ENCODE measurements at places on chromosomes 2 and 18.

- no peak for DNase-seq
Observed at GRCh38 chr2:113174376-113174750, 592 bp downstream of the PSD4 start.

- no peak for DNase-seq
Observed at GRCh38 chr2:1940679-1941078, 196.4 kb upstream of the PXDN start.

DNA sequence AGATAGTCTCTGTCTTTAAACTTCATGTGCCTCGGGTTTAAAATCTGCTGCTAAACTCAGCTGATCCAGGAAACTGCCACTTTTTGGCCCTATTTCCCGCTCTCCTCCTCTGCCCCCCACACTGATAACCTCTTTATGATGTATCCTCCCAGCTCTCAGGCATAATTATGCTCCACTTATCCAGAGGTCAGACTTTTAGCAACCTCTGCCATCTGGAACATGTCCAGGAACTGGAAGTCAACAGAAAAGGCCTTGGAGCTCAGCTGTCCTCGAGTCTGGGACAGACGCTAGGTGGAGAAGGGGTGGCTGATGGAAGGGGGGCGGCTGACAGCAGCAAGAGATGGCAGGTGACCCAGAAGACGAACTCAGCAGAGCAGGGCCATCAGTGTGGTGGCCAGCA, 41.2 kb downstream of the ASAP2 start:
- DNase-seq = no peak

- peak; percentile 84 for DNase-seq
Observed at GRCh38 chr2:218406949-218407618, 7.4 kb downstream of the CTDSP1 start.

DNA sequence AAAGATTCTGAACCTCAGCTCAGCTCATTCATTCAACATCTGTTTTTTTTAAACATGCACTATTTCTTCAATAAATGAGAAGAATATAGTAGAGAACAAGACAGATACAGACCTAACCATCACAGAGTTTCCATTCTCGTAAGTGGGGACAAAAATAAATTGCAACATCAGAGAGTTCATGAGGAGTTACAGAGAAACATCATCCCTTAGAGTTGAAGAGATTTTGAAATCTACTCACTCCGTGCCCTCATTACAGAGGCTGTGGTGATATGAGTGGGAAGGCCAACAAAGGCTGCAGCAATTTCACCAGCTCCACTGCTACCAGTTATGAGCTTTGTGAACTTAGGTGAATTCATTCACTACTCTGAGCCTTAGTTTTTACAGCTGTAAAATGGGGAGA, 399.3 kb downstream of the BCL11A start:
- no peak for DNase-seq

GRCh38 chr18:1002653-1003178, 98.0 kb downstream of the ADCYAP1 start:
- no peak for DNase-seq

- no peak for DNase-seq
Observed at GRCh38 chr2:85868822-85869221, 20.0 kb downstream of the ST3GAL5 start.

DNA sequence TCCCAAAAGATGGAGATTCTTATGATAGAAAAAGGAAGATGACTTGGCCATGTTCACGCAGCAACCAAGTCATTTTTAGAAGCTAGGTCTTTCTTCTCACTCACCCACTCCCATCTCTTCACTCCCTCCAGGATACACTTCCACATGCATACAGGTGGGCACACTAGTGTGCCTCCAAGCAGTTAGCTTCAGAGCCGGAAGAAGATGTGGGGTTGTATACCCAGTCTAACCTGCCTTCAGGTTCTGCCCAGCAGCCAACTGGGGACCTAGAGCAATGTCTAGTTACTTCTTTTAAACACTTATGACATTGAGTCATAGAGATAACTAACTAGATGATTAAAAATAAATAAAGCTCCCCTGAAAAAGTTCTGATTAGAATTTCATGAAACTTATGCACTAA, 21.8 kb upstream of the TANK start:
- peak; percentile 37 for DNase-seq

DNA sequence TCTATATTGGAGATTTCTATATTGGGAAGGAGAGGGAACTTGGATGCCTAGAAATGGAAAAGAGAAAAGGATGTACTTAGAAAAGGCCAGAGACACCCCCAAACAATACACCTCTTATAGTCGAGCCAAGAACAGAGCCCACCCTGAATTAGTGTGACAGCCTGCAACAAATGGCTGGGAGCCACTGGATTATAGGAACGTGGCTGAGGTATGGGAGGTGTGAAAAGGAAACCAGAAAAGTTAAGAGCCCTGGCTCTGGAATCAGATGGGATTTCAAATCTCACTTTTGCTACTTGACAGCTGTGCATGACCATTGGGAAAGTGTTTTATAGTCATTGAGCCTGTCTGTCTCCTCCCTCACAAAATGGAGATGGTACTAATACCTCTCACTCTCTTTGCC, 394.0 kb downstream of the ZNF521 start:
- DNase-seq = no peak

DNA sequence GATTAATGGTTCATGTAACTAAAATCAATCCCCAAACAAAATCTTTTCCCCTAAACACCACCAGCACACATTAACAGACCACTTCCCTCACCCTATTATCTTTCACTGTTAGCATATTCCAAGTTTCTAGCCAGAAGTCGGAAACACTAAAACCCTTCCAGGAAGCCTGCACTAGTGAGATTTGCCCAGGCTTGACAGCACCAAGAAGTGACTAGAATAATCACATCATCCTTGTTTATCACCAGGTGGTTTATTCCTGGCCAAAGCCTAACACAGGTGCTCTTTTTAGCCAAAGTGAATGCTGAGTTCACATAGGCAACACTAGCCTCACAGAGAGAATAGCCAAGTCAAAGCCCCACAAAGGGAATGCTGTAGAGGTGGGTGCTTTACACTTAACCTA, 221.2 kb upstream of the HNRNPA3 start:
- DNase-seq = no peak

- DNase-seq = no peak
Observed at GRCh38 chr2:150141226-150142001, 346.1 kb downstream of the RND3 start.

DNA sequence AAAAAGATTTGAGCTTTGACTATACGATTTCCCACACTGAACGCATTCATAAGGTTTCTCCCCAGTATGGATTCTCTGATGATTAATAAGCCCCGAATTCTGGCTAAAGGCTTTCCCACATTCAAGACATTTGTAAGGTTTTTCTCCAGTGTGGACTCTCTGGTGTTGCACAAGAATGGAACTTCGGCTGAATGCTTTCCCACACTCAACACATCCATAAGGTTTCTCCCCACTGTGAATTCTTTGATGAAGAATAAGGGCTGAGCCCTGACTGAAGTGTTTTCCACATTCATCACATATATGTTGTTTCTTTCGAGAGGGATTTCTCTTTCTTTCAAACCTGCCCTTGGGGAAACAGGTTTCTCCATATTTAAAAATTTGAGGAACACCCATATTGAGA, 6.9 kb downstream of the ZNF24 start:
- no peak for DNase-seq

DNA sequence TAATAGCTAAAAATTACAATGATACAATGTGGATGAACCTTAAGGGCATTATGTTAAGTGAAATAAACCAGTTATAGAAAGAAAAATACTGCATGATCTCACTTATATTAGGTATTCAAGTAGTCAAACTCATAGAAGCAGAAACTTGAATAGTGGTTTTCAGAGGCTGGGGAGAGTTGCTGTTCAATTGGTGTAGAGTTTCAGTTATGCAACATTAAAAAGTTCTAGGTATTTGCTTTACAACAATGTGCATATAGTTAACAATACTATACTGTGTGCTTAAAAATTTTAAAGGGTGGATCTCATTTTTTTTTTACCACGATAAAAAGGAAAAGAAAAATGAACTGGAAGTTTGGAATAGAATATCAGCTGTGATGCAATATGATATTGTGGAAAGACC, 479.1 kb downstream of the SPAG16 start:
- no peak for DNase-seq

DNA sequence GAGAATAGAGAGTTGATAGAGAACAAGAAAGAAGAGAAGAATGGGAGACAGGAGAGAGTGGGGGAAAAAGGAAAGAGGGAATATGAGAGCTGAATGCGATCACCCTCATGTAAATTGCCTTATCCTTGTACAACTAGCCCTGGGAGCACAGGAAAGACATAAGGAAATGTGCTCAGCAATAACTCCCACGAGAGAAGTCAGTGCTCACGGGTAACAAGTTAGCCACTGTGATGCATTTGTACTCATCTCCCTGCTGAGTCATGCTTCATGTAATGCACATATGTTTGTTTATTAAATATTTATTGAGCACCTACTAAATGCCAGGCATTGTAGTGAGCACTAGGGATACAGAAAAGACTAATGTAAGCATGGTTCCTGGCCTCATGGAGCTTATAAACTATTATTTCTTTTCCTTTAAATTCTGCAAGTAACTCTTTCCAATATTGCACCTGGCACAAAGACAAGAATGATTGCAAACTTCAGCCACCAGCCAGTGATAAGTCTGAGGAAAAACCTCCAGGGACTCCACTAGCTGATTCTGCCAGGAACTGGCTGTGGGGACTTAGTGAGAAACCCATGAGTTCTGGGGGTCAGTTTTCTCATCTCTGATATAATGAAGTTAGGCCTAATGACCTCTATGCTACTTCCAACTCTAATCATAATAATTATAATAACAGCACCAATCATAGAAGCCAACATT, 124.1 kb downstream of the LNPK start:
- DNase-seq = no peak

DNA sequence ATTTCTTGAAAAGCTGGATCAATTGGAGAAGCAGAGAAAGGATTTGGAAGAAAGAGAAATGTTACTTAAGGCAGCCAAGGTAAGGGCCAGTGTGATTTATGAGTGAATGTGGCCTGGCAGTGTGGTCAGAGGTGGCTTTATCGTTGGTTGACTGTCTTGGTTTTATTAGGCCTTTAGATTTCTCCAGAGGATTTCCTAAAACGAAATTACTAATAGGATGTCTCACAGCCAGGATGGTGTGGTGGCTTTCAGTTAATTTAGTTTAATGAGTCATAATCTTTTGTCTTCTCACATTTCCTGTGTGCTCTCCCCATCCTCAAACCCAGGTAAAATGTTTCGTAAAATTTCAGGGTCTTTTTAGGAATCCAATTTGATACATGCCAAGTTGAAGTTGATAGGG, 100.8 kb downstream of the TAF4B start:
- no peak for DNase-seq

DNA sequence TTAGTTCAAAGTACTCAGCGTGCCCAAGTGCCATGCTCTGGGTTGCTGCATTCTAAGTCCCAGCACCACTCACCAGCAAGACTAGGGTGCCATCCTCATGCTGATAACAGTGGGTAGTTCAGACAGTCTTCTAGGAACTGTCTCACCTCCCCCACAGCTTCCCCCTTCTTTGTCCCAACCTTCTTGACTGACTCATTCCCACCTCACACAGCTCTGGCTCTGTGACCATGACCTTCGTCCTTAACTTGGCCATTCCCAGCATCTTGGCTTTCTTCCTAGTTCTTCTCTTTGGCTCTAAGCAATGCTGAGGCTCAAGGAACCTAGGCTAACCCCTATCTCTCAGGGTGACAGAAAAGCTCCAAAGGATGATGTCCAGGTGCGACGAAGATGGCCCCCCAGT, 20.0 kb upstream of the CXCR4 start:
- no peak for DNase-seq

DNA sequence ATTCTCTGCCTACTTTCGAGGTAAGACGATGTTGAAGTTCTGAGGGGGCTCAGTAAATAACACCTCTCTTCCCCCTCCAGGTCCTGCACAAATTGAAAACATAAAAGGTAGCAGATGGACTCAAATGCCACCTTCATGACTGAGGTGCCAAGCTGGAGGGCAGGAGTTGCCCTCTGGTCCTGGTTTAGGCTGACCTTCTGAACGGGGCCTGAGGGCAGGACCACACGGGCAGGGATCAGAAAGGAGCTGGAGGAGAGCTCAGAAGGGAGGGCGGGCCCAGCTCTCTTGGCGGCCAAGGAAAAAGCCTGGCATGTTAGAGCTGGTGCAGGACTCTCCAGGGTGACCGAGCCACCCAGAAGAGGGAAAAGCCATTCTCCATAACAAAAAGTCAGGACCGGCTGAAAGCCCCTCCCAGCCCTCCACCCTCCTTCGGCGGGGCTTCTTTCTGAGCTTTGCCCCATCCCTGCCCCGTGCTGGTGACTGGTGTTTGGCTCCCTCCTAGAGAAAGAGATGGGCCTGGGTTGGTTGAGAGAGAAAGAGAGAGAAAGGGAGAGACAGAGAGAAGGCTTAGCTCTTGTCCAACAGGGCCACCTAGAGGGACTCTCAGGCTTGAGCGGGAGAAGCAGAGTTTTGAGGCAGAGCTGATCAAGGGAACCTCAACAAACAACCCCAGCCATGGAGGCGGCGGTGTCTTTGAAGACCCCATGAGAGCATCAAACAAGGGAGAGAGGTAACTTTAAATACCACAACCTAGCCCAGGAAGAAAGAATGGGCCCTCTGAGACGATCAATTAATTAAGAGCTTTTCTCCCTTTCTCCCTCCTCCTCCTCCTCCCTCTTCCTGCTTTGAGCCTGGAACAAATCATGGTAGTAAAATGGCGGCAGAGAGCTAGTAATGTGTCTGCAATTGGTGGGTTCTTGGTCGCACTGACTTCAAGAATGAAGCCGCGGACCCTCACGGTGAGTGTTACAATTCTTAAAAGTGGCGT, 50.8 kb downstream of the WIPF1 start:
- DNase-seq = peak; percentile 38

GRCh38 chr18:5542515-5543035, 1.2 kb downstream of the EPB41L3 start:
- peak; percentile 7 for DNase-seq

- no peak for DNase-seq
Observed at GRCh38 chr2:20531633-20532262, 84.9 kb downstream of the RHOB start.

DNA sequence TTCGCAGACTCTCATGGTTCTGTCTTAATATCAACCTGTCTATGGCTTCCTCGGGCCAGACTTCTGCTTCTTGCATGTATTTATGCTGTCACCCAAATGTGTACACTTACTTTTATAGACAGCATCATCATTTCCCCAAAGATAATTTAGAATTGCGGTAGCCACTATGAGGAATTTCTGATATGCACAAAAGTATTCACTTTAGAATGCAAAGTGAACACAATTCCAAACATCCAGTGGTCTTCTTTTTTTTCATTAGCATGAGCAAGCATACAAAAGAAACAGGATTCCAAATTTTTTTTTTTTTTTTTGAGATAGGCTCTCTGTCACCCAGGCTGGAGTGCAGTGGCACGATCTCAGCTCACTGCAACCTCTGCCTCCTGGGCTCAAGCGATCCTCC, 21.0 kb upstream of the MCFD2 start:
- no peak for DNase-seq

- no peak for DNase-seq
Observed at GRCh38 chr2:237282568-237283128, 131.3 kb downstream of the COL6A3 start.

Data from CD4-positive, alpha-beta T cell treated with Interleukin-17A for 4 hours (primary cell).